ENCODE measurements at places on chromosomes 2 and 18.

- no peak for DNase-seq
These were observed 48.1 kb downstream of the EMILIN2 start for GRCh38 chr18:2894841-2895370.

- no peak for DNase-seq
These were observed 81.0 kb downstream of the TPO start for GRCh38 chr2:1494257-1494656.

- no peak for DNase-seq
These were observed 206.2 kb upstream of the COPS8 start for GRCh38 chr2:236879416-236879963.

- DNase-seq = no peak
These were observed 63.7 kb downstream of the COL4A3 start for GRCh38 chr2:227228061-227228667.

GRCh38 chr2:127155947-127156346, 49.0 kb upstream of the BIN1 start:
- no peak for DNase-seq

- DNase-seq = no peak
These were observed 39.7 kb upstream of the HDAC4 start for GRCh38 chr2:239440511-239440959.

GRCh38 chr2:26292646-26293045, 47.9 kb downstream of the HADHB start:
- no peak for DNase-seq

DNA sequence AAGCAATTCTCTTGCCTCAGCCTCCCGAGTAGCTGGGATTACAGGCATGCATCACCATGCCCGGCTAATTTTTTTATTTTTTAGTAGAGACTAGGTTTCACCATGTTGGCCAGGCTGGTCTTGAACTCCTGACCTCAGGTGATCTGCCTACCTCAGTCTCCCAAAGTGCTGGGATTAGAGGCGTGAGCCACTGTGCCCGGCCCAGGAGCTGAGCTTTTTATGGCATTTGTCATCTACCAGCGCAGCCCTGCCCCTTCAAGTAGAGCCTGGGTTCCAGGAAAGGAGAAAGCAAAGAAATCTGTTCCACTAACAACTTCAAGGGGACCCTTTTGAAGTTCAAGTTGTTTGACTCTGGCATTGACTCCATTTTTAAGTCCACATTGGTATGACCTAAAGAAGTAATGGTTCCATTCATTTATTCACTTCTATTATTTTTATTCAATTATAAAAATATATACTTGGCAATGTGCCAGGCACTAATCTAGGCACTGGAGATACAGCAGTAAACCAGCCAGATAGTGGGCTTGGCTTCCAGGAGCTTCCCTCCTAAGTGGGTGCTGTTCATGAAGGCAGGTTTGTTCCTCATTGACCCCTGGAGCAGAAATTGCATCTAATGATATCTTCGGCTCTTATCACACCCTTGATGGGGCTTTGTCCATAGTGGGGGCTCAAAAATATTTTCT, 8.0 kb upstream of the SFTPB start:
- no peak for DNase-seq

- DNase-seq = no peak
These were observed 460.8 kb upstream of the CHST9 start for GRCh38 chr18:27645929-27646328.

DNA sequence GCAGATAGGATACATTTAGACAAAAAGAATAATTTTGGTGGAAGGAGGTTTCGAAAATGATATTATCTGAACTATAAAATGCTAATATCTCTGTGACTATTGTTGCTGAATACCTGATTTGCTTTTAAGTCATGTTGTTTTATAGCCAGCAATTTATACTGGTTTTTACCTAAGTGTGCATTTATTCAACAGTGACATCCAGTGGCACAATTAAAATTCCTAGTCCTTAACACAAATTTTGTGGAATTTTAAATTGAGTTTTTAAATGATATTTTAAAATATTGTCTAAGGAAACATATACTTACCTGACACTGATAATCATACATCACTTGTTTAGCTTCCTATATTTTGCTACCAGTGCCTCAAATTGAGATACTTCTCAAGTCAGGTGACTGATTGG, 144.8 kb downstream of the ARHGAP28 start:
- DNase-seq = no peak

DNA sequence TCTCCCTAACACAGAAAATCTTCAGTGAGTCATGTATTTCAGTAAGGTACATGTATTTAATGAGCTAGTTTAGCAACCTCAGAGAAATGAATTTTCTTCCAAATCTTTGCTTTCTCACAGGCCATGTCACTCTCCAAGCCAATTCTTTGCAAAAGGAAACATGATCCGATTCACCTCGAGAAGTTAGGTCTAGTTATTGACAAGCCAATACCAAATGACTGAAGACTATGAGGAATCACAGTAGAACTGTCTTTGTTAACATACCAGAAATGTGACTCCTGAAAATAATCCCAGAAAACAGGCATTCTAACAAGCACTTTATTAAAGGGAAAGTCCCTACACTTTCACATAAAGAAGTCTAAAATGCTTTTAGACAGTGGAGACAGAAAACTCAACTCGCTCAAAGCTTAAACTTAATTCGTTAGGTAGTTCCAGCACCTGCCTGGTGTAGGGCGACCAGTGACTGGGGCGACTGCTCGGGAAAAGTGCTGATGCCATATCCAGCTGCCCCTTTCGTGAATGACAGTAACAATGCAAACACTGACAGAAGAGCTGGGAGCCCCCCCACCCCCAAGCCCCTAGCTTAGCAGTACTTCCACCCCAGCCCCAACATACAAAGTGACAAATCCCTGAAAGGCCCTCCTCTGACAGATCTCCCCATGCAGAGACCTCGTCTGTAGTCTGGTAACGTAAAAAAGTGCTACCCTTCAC, 1.8 kb downstream of the MEMO1 start:
- DNase-seq = peak; percentile 22

- no peak for DNase-seq
These were observed 145.9 kb upstream of the KLHL14 start for GRCh38 chr18:32918692-32919250.

GRCh38 chr2:136168720-136169119, 50.8 kb upstream of the CXCR4 start:
- DNase-seq = peak; percentile 89

- no peak for DNase-seq
These were observed 365 bp downstream of the NDUFB3 start for GRCh38 chr2:201072201-201072530.

DNA sequence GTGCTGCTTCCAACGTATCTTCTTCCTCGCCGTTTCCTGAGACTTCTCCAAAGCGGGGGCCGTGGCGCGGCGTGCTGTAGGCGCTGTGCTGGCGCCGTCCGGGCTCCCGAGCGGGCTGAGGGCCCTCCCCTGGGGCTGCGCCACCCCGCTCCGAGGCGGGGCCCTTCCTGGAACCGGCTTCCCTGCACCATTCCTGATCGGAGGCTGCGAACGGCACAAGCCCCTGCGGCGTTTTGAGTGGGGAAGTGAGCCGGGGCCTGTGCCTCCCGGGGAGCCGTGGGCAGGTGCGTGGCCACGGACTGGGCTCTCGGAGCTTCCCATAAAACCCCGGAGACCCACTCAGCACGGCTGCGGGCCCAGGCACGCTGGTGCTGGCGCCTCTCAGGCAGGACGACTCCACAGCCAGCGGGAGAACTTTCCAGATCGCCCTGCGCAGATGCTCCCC, 74.7 kb downstream of the PSMG2 start:
- no peak for DNase-seq

GRCh38 chr2:9693196-9693491, 62.3 kb upstream of the YWHAQ start:
- DNase-seq = no peak

DNA sequence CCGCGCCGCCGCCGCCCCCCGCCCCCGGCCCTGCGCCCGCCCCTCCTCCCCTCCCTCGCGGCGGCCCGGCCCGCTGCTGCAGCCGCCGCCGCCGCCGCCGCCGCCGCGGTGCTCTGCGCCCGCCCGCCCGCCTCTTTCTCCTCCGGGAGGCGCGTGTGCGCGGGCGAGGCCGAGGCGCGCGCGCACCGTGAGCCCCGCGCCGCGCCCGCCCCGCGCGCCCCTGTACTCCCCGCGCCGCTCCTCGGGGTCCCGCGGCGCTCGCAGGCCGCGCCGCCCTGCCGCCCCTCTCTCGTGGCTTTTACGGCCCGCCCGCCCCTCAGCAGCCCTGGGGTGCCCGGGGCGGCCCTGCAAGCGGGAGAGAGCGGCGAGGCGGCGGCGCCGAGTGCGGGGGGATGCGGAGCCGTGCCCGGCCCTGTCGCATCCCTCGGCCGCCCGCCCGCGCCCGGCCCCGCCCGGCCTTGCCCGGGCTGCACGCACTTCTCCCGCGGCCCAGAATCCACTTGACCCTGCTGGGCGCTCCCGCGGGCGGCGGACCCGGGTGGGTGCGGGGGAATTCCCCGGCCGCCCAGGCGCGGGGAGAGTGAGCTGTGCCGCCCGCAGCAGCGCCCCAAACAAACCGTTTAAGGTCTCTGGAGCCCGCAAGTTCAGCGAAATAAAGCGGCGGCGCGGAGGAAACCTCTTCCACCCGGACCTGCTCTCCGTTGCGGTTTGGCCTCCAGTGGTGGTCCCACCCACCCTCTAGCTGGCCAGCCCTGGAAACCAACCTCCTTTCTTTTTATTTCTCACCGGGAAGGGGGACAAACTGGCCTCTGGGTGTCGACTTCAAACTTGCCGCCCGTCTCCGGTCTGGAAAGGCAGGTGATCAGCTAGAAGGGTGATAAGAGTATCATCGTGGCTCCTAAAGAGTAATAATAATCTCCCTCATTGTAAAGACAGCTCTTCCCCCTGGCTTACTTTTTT, 37.4 kb downstream of the AFF3 start:
- no peak for DNase-seq

GRCh38 chr2:206160125-206160806, 571 bp downstream of the EEF1B2 start:
- DNase-seq = no peak

DNA sequence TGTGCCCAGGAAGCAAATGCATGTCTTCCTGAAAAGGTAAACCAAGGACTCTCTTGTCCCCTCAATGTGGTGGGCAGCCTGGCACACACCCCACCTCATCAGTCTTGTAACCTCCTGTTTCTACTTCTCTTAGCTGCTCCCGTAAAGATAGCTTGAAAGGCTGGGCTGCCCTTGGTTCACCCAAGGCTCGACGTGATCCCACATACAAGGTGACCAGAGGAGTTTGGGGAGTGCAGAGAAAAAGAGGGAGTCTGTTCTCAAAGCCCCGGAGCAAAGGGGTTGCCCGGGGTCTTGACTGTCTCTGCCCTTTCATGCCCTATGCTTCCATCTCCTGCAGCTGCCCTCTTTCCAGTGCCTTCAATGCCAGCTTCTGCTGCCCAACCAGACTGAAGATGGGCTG, 18.3 kb upstream of the FOSL2 start:
- DNase-seq = no peak

GRCh38 chr18:49024804-49025421, 74.1 kb upstream of the SMAD7 start:
- DNase-seq = no peak

DNA sequence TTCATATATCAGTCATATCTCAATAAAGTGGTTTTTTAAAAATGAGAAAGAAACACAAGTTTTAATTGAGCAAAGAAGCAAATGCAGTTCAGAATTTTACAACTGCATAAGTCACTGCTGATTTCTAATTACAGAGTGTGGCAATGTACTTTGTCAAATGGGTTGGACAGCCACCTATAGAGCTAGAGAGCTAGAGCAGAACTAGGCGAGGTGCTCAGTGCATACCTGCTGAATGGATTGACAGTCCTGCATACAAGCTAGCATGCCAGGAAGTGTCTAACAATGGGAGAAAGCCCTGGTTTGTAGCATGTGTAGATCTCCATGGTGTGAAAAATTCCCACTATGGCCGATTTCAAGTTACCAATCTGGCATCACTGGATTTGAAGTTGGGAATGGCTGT, 106.3 kb upstream of the CDCA7 start:
- DNase-seq = no peak

GRCh38 chr2:172496160-172496608, 59.7 kb upstream of the PDK1 start:
- peak; percentile 43 for DNase-seq

GRCh38 chr2:105697781-105698449, 46.8 kb upstream of the NCK2 start:
- DNase-seq = no peak

DNA sequence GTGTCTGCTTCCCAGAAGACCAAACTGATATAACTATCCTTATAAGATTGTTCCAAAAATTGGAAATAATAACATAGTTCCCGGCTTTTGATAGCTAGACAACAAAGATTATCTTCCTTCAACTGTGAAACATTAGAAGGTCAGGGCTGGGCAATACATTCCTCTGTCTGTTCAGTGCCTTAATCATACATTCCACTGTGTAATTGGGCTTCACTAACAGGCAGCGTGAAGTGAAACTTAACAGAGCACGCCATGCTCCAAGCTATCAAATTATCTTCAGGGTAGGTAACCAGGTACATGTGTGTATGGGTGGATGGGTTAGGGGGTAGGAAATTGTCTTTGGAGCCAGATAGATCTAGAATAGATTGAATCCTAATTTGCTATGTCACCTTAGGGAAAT, 23.5 kb upstream of the ARL5A start:
- no peak for DNase-seq

DNA sequence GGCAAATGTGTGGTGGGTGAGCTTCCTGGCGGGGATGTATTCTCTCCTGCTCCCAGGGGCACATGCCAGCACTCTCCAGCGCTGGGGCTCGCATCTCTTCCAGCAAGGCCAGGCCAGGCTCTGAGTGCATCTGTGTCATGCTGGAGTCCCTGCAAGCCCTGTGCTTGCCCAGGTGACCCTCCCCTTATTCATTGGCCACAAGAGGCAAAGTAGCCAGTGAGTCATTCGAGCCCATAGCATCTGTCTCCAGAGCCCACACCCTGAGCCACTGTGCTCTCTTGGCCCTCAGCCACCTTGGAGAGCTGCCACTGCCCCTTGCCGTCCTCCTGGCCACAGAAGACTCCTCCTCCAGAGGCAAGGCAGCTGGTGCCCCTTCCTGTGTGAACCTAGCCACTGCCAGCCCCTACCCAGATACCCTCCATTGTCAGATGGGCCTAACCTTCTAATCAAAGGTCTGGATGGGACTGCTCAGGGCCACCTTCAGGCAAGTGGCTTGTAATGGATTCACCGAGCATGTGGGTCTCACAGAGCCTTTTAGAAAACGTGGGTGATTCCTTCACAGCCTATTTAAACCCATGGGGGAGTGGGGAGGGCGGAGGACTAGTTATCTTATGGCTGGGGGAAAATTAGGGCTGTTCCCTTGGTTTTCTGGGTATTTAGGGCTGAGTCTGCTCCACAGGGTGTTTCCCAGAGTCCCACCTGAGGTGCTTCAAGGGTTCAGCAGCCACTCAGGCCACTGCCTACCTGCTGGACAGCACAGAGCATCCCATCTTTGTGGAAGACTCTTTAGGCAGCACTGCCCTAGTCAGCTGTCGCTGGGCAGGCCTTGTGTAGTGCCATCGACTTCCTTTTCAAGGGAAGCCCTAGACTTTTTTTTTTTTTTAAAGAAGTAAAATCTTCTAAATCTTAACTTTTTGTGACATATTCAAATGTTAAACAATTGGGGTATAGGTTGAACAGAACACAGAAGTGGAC, 137.4 kb downstream of the ACOXL start:
- no peak for DNase-seq

DNA sequence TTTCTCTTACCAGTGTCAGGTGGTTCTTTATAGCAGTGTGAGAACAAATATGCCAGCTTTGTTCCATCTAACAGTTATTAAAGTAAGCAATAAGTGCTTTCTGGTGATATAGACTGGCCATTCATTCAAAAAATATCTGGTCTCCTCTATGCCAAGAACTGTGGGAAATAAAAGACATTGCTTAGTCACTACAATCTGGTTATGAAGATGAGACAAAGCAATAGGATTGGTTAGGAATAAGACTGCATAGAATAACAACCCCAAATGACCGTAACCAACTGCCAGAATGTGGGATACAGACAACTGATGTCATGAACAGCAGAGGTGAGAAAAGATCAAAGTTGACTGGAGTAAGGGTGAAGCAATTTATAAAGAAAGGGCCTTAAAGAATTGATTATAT, 83.8 kb downstream of the MBD2 start:
- no peak for DNase-seq
